ENCODE measurements at places on chromosomes 3 and 15.

GRCh38 chr15:51861557-51862359, 32.3 kb downstream of the TMOD3 start:
- DNase-seq: no peak

- no peak for DNase-seq
Measured at GRCh38 chr3:86837871-86838270, 153.1 kb downstream of the VGLL3 start.

DNA sequence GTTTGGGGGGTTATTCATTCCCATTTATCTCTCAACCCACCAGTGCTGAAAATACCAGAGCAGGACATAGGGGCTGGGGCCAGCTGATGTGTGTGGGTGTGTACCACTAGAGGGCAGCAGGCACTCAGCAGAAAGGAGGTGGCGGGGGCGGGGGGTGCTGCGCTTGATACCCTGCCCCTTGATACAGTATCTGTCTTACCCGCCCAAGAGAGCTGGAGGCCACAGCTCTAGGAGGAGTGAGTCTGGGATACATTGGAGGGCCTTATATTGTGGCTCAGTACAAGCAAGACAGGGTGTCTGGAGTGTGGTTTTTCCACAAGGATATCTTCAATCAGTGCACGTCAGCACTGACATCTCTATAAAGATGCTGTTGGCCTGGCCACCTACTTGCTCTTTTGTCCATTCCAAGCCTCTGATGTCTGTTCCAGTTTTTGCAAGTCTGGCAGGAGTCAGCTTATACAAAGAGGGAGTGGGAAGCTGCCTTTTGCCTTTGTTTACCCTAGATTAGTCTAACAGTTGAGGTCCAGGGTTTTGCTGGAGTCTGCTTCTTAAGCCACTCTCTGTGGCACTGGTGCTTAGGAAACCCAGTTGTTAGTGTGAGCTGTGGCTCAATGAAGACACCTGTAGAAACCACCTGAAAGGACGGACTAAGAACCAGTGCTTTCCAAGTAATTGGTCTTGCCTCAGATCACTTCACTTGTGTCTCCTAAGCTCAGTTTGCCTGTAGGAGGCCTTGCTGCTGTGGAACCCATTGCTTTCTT, 1.5 kb upstream of the RBM15B start:
- no peak for DNase-seq

DNA sequence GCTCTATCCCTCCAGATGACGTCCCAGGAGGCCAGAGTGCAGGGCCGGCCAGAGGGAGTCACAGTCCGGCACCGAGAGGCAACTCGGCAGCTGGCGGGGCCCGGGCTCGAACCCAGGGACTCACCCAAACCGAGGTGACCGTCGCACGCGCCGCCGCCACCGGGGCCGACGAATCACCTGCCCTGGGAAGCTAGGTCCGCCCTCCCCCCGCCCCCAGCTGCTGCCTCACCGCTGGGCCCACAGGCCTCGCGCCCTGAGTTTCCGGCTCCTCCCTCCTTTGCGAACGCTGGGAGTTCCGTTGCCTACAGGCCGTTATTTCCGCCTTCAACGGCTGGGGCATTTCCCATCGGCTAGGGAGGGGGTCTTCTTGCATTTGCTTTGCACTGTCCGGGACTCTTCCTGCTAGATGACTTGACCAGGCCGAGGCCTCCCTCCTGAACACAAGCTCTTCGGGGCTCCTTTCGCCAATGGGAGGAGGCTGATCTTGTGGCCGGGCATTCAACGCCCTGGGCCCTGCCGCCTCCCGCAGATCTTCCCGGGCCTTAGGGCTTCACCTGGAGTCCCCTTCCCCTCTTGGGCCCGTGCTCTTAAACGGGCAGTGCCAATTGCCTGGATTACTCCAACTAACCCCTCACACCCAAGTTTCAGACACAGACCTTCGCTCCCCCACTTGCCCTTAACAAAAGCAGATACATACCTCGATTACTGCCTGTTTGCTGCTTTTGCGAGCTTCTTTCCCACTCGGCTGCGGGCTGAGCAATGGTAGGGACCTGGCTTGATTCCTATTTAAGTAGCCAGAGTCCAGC, at the start of gene SNUPN:
SNUPN (minus strand) TSS at position 184 of the 806 bp plus-strand sequence. CDS start 4,674 bp downstream, outside the sequence.
- peak; percentile 74 for DNase-seq

- DNase-seq: no peak
Measured at GRCh38 chr3:112735926-112736325, 95.0 kb upstream of the CCDC80 start.

DNA sequence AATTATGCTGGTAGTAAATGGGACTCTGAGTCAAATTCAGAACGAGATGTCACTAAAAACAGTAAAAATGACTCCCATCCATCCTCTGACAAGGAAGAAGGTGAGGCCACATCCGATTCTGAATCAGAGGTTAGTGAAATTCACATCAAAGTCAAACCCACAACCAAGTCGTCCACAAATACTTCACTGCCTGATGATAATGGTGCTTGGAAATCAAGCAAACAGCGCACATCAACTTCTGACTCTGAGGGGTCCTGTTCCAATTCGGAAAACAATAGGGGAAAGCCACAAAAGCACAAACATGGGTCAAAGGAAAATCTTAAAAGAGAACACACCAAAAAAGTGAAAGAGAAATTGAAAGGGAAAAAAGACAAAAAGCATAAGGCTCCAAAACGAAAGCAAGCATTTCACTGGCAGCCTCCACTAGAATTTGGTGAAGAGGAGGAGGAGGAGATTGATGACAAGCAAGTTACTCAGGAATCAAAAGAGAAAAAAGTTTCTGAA, 15.1 kb upstream of the ZBTB47 start:
- DNase-seq: no peak

GRCh38 chr3:65776081-65776480, 262.6 kb downstream of the MAGI1 start:
- DNase-seq: no peak

- DNase-seq: no peak
Measured at GRCh38 chr3:79200456-79200855, 567.3 kb downstream of the ROBO1 start.

GRCh38 chr3:187808527-187808895, 63.2 kb upstream of the BCL6 start:
- no peak for DNase-seq

DNA sequence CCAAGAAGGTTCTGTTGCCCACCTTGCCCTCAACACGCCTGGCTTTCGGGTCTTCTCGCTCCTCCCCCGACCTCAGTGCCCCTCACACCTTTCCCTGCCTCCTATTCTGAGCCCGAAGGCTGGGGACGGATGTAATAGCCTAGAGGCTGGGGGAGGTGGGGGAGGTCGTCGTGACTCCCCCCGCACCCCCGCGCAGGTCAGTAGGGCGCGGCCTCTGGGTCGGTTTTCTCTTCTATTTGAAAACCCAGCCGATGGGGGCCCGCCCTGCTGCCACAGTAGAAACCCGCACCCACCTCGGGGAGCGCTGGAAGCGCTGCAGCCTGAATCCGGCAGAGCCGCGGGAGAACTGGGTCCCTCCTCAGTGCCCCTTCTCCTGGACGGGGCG, 1.0 kb upstream of the RBPMS2 start:
- no peak for DNase-seq

Measured in thoracic aorta (tissue), 2 donors.